NB4 (cell line): ENCODE measurements at places on chromosomes 13 and 19.

DNA sequence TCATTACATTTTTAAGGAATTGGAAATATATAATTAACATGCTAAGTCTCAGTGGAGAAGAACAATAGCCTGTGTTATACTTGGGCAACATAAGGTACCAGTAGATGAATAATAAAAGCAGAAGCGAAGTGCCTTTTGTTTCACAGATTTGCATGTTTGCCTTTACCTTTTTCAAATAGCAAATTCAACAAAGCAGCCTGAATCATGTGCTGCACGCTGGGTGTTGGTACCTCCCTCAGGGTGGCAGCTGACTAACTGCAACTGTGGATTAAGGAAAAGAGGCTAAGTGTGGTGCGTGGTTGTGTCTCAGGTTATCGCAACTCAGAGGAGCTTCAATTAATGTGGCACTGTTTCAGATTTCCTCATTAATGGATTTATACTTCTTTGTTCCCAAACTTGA lies 189.0 kb downstream of the LMO7 start:
- no peak for DNase-seq

DNA sequence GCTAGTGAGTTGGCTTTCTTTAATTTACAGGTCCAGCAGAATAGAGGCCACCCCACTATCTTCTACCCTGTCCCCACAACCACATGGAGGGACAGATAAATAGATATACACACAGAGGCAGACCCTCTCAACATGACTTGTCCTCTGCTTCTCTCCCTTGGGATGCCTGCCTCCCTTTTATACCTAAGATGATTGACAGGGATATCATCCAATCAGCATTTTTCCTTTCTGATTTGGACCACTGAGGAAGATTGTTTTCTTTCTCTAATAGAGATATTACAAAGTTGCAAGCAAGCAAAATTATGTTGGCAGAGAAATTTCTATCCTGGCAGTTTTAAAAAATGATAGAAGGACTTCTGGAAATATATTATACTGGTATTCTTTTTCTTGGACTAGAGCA lies 35.8 kb downstream of the STOML3 start:
- DNase-seq = no peak

GRCh38 chr13:44385847-44386246 lies 12.2 kb downstream of the SERP2 start:
- DNase-seq = no peak

- DNase-seq = no peak
Observed at GRCh38 chr13:96491103-96491502, 401.2 kb downstream of the HS6ST3 start.

DNA sequence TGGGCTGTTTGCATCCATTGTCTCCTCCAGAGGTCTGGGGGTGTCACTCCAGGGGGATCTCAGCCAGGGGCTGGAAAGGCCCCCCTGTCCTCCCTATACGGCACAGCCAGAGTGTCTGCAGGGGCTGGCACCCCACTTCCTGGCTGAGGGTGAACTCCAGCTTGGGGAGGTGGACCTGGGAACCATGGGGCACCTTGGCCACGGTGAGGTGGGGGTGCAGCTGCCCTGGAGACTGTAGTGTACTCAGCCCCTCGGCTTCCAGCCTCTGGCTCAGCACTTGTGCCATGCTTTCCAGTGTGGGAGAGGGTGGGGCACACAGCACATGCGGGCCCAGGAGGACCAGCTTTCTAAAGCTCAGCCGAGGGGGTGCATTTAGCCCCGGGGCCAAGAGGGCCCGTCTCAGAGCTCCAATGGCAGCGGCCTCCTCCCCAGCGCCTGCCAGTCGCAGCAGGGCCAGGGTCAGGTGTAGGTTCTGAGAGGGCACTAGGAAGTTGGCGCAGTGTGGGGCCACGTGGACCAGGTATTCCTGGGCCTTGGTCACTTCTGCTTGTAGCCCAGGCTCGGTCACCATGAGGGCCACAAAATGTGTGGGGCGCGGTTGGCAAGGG lies 1.4 kb downstream of the LENG9 start:
- no peak for DNase-seq

- DNase-seq = no peak
Observed at GRCh38 chr13:99363949-99364348, 56.8 kb upstream of the GPR183 start.

- no peak for DNase-seq
Observed at GRCh38 chr19:8682931-8683330, 15.7 kb downstream of the ACTL9 start.

DNA sequence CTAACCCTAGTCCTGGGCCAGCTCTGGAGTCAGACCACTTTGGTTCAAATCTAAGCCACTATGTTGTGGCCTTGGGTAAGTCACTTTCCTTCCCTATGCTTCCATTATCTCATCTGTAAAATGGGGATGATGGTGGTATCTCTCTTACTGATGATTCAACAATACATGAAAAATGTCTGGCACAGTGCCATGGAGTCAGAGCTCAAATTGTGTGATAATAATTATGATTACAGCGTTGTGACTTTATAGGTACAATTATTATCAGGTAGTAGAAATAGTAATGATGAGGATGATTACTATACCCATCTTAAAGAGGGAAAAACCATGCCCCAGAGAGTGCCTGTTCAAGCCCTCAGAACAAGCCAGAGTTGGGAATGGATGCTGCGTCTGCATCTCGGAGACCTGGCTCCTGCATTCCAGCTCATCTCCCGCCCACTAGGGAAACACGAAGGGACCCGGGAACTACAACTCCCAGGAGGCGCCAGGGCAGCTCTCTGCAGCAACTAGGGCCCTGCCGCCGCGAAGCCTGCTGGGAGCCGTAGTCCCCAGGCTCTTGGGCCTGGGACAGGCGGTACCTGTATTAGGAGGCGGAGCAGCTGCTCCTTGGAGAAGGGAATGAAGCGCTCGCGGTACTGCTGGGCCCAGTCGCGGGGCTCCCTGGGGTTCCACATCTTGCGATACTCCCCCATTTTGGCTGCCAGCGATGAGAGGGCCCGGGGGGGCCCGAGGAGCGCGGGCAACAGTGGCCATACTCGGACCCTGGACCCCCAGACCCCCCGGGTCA lies 832 bp downstream of the TMEM143 start:
- peak; percentile 100 for DNase-seq

DNA sequence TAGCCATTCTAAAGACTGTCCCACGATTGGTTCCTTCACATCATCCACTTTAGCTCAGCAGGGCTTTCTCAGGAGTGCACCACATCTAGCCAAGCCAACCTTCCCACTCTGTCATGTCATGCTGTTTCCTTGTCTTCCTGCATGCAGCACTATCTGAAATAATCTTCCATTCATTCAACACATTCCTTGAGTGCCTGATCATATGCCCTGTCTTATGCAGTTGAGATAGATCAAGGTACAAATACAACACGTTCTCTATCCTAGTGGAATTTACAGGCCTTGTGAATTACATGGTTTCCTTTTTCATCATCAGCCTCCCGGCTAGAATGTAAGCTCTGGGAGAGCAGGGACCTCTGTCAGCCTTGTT lies 6.8 kb upstream of the MRPS31 start:
- no peak for DNase-seq

DNA sequence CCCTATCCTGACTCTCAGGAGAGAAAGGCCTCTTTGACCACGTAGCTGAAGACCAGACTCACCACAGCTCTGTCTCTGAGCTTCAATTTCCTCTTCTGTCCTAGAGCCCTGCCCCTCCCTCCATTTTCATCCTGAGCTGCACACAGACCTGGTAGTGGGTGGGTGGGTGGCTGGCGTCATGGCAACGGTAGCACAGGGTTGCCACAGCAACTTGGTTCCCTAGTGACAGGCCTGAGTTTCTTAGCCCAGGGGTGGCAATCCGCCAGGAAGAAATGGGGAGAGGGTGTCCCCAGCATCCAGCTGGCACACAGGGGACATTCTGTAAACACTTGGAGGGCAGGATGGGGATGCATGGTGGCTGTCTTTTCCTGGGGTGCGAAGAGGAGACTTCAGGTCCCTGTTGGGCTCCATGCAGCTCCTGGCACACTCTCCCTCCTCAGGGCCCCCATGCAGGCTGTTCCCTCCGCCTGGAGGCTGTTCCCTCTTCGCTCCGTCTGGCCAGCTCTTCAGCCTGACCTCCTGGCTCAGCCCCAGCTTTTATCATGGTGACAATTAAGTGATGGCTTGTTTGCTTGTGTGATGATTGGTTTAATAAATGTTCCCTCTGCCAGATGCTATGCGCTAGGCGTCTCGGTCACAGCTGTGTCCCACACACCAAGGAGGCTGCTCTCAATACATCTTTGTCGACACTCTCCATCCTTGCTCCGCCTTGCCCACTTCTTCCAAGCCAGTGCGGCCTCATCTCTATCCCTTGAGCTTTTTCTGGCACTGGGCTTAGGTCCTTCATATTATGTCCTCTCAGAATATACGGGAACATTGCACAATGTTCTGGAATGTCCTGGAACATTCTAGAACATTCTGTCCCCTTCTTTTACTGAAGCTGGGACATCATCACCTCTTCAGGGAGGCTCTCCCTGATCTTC lies 7.4 kb upstream of the KLHL26 start:
- DNase-seq = no peak
